ENCODE measurements at places on chromosomes 6 and 20. TPM values are rescaled to one million over a fixed set of nuclear protein-coding genes. Genes with fewer than 3 reads are reported as not detected.
A peak's percentile ranks its signal among the peaks of the same experiment; 100 is the strongest.

- peak; percentile 8 for DNase-seq
Observed at GRCh38 chr20:517221-517620, 26.4 kb downstream of the CSNK2A1 start.

DNA sequence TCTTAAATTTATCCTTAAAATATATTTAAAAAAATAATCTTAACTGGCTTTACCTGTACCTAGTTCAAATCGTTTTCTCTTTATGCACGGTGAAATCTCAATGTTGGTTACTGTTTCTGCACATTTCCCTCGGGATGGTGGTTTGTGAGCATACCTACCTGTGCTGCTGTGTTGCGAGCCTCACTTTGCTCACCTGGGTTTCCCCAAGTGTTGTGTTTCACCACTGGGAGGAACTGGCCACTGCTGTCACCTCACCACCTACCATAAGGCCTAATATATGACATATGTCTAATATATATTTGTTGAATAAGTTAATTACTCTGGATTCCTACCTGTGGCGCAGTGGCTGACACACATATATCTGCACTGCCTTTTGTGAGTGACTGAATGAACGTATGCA, 493.5 kb upstream of the FLRT3 start:
- DNase-seq = no peak

DNA sequence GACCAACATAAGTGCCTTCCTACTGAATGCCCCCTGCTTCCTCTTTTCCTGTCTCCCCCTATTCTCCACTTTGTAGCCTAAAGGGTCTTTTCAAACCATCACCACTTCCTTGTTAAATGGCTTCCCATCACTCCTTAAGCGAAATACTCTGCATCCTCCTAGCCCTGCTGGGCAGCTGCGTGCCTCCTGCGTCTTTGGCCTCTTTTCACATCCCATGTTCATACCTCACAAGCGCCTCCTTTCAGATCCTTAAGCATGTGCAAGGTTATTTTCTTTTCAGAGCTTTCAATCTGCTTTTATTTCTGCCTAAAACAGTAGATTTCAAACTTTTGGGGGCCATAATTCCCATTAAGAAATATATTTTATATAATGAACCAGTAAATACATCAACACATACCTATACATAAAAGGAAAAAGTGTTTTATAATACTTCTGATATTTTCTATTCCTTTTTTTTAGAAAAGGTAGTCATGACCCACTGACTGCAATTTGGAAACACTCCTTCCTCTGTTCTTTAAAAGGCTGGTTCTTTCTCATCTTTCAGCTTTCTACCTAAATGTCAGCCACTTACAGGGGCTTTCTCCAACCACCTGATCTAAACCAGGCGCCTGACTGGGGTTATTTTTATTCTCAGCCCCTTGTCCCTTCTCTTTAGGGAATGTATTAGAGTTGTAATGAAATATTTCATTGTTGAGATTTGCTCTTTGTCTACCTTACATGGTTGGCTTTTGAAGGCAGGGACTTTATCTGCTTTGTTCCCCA, 84.1 kb downstream of the PRDM1 start:
- no peak for DNase-seq

GRCh38 chr6:44548319-44548718, 160.8 kb downstream of the CDC5L start:
- no peak for DNase-seq

- no peak for DNase-seq
Observed at GRCh38 chr20:24455081-24455480, 14.3 kb upstream of the SYNDIG1 start.

DNA sequence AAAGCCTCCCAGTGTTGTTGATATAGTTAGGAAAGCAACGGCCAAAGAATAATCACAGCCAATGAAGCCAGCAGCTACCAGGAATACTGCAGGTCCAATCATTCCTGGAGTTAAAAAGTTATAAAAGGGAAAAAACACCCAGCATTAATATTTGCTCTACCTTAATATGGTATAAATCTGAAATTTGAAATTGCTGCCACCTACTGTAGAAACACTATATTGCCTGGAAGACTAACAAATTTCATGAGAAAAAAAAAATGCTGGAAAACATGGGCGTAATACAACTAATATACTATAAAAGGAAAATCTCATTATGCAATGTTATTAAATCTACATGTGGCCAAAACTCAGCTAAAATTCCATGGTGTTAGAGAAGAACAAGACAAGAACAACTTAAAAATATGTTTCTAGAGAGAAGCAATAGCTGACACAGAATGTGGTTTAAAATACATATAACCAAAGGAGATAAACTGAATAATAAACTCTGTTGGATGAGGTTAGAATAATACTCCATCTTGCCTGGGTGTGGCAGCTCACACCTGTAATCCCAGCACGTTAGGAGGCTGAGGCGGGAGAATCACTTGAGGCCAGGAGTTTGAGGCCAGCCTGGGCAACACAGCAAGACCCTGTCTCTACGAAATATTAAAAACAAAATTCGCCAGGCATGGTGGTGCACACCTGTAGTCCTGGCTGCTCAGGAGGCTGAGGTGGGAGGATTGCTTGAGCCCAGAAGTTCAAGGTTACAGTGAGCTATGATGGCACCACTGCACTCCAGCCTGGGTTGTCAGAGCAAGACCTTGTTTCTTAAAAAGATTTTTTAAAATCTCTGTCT, 43.1 kb downstream of the SLC17A5 start:
- DNase-seq = peak; percentile 58

GRCh38 chr20:16528078-16528477, 45.2 kb downstream of the KIF16B start:
- DNase-seq = no peak

- DNase-seq = no peak
Observed at GRCh38 chr20:2101057-2101864, at the start of gene STK35. TSS of gene STK35 (plus strand) at chr20:2101827. CDS start at chr20:2101882, 55 bp downstream.

DNA sequence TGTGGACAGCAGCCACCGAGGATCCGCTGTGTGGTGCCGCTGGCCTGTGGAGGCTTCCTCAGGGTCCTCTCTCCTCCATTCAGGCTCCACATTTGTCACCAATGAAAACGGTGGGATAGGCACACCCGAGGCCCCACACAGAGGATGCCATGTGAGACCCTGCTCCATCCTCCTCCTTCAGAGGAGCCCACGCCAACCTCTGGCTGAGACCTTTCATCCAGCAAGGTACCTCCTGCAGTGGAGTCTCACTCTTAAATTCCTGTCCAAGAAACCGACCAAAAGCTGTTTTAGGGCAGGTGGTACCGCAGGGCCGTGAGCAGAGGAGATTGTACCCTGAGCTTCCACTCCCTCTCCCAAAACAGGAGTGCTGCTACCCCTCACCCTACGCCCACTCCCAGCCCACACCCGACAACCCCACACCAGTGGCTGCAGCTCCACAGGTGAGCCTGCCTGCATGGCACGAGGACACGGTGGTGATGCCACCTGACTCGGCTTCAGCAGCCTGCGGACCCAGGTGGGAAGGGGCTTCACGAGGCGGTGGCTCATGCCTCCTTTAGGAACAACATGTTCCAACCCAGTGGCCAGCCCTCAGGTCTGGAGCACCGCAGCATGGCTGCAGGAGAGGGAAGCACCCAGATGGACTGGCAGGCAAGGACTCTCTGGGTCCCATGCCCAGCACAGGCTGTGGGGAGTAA, 237.6 kb upstream of the AFDN start:
- no peak for DNase-seq

DNA sequence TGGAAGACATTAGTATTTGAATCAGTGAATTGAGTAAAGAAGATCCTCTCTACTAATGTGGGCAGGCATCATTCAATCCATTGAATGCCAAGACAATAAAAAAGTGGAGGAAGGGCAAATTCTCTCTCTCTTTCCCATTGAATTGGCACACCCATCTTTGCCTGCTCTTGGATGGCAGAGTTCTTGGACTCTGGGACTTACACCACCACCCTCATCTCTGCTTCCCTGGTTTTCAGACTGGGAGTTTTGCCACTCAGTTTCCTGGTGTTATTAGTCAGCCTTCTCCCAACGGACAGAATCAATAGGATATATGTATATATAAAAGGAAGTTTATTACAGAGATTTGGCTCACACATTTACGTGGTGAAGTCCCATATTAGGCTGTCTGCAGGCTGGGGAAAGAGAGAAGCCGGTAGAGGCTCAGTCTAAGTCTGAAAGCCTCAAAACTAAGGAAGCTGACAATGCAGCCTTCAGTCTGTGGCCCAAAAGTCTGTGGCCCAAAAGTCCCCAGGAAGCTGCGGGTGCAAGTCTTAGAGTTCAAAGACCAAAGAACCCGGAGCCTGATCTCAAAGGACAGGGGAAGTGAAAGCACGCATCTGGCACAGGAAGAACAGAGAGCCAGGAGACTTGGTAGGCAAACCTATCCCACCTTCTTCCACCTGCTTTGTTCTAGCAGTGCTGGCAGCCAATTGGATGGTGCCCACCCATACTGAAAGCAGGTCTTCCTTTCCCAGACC, 64.4 kb downstream of the SMPDL3A start:
- DNase-seq = no peak

- no peak for DNase-seq
Observed at GRCh38 chr6:135022050-135022697, 32.4 kb downstream of the HBS1L start.

GRCh38 chr6:34189806-34190503, 44.1 kb upstream of the GRM4 start:
- DNase-seq = no peak

ADGB gene
- total RNA-seq = not detected

CAP2 gene
- 78.8 TPM for total RNA-seq

POPDC3 gene
- 15.2 TPM for total RNA-seq

NMBR gene
- not detected for total RNA-seq

BPIFB1 gene
- total RNA-seq = not detected

RBBP8NL gene
- total RNA-seq = not detected

PLG gene
- not detected for total RNA-seq
